NCI-H748 treated with DMSO at 0.1 percent for 48 hours (cell line): ENCODE measurements at places on chromosomes 1 and 21.
A peak's percentile ranks its signal among the peaks of the same experiment; 100 is the strongest.

- no peak for DNase-seq
These were observed 17.1 kb upstream of the A3GALT2 start for GRCh38 chr1:33338048-33338439.

- no peak for DNase-seq
These were observed 7.4 kb upstream of the AMPD1 start for GRCh38 chr1:114702737-114703136.

GRCh38 chr1:227793079-227793947 lies 22.2 kb upstream of the PRSS38 start:
- no peak for DNase-seq

DNA sequence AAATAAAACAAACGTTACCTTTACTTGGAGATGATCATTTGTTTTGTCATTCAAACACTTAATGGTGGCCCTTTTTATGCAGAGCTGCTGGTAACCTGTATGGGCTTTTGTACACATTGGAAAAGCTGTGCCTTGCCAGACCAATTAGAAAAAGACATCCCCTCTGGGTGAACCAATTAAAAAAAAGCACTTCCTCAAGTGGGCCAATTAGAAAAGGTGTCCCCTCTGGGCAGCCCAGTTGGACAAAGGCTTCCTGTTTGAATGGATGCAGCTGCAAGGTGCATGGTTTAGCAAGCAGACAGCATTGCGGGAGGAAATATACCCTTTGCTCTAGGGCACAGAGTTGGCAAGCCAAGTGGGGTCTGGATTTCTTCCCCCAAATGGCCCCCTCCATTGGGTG lies 21.6 kb downstream of the HUNK start:
- peak; percentile 5 for DNase-seq

DNA sequence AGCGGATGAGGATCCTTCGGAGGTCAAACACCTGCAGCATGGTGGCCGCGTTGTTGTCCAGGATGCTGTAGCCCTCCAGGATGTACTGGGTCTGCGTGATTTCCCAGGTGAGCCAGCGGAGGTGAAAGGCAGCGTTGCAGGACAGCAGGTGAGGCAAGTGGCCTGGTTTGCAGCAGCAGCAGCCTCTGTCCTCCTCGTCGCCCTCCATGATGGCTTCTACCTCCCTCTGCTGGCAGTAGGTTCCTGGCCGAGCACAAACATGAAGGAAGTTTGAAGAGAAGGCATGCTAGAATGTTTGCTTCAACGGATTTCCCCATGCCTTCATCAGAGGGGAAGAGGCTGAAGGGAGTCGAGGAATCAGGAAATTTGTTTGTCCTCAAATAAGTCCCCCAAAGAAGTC lies 74.7 kb downstream of the NTPCR start:
- DNase-seq: peak; percentile 35

DNA sequence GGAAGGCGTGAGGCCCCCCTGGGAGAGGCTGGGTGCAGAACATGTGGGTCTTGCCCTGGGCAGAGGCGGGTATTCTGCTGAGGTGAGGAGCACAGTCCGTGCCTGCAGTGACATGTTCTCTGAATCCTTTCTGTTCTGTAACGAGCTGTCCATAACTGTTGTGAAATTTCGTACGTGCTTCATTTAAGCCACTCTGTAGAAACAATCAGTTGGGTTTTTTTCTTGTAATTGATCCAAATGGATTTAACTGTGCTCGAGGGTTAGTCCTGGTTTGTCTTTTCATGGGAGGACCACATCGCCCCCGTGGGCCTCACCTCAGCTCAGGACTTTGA lies 45.4 kb upstream of the DIP2A start:
- no peak for DNase-seq

GRCh38 chr1:232675260-232675659 lies 45.3 kb upstream of the SIPA1L2 start:
- no peak for DNase-seq

GRCh38 chr1:64236541-64236954 lies 33.1 kb downstream of the UBE2U start:
- DNase-seq: no peak

- DNase-seq: no peak
These were observed 118.8 kb downstream of the BRINP2 start for GRCh38 chr1:177289532-177289931.

GRCh38 chr1:222787729-222788128 lies 27.1 kb upstream of the DISP1 start:
- no peak for DNase-seq

- no peak for DNase-seq
These were observed 97.8 kb upstream of the LPGAT1 start for GRCh38 chr1:211928290-211928801.

DNA sequence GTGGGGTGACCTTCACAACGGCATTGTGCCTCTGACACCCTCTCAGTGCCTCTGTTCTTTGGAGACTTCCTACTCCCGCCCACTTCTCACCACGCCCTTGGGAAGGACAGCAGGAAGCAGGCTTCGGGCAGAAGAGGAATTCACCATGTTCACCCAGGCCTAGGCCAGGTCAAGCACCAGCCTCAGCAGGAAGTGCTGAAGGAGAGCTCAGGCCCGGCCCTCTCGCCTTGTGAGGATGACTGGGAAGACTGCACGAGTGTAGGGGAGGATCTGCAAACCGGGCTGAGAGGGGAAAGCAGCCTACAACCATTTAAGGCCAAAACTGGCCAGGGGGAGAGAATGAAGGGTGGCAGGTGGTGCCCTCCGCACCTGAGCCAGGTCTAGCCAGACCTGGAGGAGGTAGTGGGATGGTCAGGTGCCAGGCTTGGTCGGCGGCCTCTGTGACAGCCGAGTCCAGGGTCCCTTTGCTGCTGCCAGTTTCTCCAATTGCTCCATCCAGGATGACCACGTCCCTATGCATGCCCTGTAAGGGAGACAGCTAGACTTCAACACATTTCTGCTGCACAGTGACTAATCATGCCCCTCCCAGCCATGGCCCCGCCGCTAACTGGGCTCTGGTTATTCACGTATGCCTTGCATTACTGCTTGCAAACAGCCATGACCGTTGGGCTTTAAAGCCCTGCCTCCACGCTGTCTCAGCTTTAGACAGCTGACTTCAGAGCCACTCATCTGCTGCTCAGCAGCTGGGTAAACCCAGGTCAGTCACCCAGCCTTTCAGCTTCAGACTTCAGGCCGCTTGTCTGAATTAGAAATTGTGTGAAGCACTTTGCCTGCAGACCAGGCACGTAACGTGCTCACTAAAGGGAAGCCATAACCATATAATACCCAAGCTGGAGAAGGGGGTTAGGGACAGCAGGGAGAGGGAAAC lies 8.9 kb downstream of the MRTO4 start:
- no peak for DNase-seq
